ENCODE measurements at places on chromosomes 7 and 10. TPM values are rescaled to one million over a fixed set of nuclear protein-coding genes. Genes with fewer than 3 reads are reported as not detected.

DNA sequence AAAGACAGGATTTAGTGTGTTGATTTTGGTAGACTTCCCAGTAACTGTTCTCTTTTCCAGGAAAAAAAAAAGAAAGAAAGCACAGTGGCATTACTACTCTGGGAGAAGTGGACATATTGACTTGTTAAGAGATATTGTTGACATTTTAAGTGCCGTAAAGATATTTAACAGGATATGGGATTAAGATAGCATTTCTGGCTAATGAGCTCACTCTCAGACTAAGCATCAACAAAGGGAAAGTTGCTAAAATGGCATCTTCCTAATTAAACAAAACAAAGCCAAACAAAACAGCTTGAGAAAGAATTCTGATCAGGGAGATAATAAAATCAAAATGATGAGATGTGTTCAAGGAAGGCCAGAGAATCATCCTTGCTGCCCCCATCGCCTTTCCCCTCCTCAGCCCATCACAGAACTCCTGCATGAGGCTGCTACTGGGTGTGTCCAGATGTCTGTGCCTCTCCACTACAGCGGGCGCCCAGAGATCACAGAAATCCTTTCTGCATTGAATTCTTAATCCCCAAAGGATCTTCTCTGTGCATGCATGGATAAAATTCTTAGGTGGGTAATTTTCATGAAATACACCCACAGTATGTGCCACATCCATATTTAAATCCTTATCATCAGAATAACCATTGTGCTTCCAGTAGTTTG is 270.5 kb downstream of the POU6F2 start:
- no peak for DNase-seq

GRCh38 chr7:90988516-90988915 is 275.7 kb upstream of the FZD1 start:
- no peak for DNase-seq

DNA sequence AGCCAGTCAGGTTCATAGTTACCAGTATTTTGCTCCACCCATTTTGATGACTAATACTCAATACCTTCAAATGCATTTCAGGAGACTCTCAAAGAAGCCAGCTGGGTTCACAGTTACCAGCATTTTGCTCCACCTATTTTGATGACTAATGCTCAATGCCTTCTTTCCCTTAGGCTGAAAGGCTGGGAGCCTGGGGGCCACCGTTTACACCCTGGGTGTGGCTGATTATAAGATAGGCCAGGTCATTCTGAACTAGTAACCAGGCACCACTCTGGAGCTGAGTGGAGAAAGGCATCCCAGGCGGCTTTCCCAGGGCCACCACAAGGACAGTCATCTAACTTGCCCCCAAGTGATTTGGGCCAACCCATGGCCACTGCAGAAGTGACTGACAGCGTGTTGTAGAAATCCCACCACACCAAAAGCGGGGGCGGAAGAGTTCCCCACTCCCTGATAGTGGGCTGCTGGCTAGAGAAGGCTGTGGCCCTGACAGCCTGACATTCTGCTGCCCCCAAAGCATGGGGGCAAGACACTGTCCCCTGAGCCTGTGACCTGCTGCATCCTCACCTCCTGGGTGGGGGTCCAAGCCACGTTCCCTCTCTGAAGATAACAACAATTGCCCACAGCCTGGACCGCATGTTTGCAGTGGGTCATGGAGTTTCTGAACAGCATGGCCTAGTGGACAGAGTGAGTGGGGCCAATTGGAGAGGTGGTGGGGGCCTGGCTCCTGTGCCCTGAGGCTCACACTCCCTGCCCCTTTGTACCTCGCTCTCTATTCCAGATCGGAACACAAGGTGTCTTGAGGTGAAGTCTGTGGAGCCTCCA is 23.0 kb upstream of the ZNF488 start:
- no peak for DNase-seq

CHCHD2 gene
- polyA plus RNA-seq: 322 TPM

- no peak for DNase-seq
Observed at GRCh38 chr10:21811245-21811585, 192.3 kb downstream of the DNAJC1 start.

DNA sequence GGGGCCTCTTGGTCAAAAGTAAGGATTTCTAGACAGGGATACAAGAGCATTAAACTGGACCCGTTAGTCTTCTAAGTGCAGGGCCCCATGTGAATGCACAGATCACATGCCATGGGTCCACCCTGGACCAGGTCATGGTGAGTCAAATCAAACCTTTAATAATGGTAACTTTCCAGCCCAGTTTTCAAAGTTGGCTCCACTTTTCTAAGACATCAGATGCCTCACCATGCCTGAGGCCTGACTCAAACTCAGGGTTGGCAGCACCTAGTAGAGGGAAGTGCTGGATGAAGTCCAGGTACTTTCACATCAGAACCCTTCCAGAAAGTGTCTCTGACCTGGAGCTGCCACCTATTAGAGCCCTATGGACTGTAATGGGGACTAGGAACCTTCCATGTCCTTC is 9.7 kb upstream of the SMIM30 start:
- no peak for DNase-seq

PTPRN2 gene
- polyA plus RNA-seq: 0.96 TPM

GRCh38 chr10:124745673-124746072 is 1.5 kb upstream of the FAM53B start:
- DNase-seq: no peak

DNA sequence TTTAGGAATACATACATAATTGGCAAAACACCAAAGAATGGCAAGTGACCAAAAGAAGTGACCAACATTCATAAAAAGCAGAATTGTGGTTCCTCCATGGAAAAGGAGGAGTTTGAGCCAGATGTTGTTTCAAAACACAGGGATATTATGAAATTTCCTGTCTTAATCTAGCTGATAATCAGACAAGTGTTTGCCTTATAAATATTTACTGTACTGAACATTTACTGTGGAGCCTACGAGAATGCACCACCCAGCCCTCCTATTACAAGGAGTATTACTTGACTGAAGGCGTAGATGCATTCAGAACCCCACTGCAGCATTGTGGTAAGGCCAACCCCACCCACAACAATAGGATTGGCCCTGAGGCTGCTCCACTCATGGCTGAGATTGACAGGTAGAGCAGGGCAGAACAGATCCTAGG is 118.9 kb downstream of the AKR1D1 start:
- no peak for DNase-seq

DNA sequence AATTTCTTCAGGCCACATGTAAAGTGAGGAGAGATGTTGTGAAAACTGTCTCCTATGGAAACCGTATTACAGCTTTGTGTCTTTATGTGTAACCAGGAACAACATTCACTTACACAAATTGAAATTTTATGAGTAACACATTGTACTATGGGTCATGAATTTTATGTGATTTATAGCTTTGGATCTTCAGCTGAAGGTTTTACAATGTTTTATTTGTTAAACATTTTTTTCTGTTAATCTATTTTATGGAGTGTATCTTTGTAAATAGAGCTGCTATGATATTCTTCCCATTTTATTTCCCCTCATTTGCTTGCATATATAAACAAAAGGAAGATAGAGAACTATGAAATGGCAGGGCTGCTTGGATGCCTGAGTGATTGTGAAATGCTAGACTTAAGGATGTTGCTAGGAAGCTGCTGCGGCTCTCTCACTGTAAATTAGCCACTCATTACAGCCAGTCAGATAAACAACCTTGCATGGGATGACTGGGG is 104.5 kb upstream of the PCLO start:
- no peak for DNase-seq

GRCh38 chr10:2054728-2055127 is 317.4 kb upstream of the ADARB2 start:
- DNase-seq: no peak

GRCh38 chr10:45383682-45384330 is 9.8 kb downstream of the ALOX5 start:
- DNase-seq: no peak

PIP gene
- not detected for polyA plus RNA-seq

DNA sequence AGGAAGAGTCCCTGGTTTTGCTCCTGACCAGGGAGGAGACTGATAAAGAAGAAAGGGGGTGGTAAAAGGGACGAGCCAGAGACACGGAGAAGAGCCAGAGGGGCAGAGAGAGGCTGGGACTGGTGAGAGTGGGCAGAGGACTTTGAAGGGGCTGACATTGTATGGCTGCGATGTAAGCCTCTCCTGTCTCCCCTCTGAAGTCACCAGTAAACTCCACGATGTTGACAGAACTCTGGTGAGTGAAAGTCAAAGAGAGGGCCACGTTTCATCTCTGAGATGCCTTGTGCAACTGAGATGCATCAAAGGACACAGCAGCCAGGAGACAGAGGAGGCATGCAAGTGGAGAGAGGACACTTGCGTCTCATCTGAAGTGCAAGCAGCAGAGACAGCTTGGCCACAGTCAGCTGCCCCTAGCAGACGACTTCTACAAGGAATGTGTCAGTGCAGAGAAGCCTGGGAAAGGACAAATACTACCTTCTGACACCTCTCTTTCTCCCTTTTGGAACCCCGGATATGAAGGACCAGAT is 54.3 kb downstream of the SMKR1 start:
- no peak for DNase-seq

DNA sequence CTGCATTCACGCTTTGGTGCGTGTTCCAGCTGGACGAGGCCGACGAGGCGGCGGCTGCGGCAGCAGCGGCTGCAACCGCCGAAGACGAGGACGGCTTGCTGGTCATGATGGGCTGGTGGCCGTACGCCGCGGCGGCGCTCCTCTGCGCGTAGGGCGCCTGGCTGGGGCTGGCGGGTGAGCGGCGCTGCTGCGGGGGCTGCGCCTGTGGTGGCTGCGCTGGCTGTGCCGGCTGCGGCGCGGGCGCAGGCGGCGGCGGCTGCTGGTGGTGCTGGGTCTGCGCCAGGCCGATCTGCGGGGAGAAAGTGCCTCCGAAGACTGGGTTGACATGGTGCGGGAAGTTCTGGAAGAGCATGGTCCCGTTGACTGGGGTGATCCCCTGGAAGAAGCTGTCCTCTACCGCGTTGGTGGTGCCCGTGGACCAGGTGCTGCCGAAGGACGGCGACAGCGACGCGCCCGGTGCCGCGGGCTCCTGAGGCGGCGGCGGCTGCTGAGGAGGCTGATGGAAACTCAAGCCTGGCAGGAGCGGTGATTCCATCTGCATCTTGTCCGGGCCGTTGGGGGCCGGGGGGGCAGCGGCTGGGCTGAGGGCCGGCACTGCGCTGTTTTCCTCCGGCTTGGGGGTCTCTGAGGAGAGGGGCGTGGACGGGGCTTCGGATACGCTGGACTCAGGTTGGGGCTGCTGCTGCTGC is 51.1 kb downstream of the CPEB3 start:
- peak; percentile 43 for DNase-seq

- no peak for DNase-seq
Observed at GRCh38 chr10:73931767-73932619, 21.1 kb downstream of the PLAU start.

DNA sequence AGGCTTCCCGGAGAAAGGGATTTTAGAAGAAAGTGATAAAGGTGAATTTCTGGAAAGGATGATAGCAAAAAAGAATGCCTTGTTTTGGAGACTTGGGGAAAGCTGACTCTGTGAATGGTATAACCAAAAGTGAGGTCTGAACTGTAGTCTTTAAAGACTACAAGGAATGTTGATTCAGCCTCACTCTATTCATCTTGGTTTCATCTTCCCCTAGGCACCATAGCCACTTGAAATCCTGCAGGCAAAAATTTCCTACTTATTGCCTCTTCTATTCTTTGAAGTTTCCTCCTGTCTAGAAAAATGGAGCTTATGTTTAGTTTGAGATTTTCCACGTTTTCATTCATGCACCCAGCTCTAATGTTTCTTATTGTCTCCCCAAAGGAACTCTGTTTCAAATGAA is 518.0 kb downstream of the AUTS2 start:
- DNase-seq: no peak

- DNase-seq: no peak
Observed at GRCh38 chr10:7444551-7445121, 33.8 kb upstream of the SFMBT2 start.

DNA sequence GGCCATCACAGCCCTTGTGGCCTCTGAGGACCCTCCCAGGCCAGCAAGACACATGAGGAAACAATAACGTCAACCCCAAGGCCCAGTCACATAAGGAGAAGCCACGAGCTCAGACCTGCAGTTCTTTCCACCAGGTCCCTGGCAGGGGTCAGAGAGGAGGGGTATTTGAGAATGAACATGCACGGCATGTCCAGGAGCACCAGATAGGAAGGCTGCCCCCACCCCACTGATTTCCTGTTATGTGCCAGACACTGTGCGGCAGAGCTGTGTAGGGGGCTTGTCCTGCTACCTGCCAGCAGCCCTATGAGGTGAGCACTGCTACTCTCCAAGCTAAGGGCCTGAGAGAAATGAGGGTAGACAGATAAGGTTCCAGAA is 40.7 kb upstream of the ZMIZ1 start:
- no peak for DNase-seq

SKIDA1 gene
- polyA plus RNA-seq: 0.63 TPM

All from liver (tissue), 10 donors.